ENCODE measurements at places on chromosomes 12 and 14.

- no peak for DNase-seq
- H3K27me3 ChIP-seq: no peaks in the 10 kb centered on the region
- no peak overlapping the region for H3K27ac ChIP-seq
Observed at GRCh38 chr14:38125481-38126037, 82.1 kb upstream of the SSTR1 start.

- H3K4me1 ChIP-seq: no peaks in the 10 kb centered on the region
- H3K27ac ChIP-seq: no peak overlapping the region
- H3K4me3 ChIP-seq: no peak overlapping the region
Observed at GRCh38 chr14:81208489-81208888, 12.3 kb downstream of the GTF2A1 start.

DNA sequence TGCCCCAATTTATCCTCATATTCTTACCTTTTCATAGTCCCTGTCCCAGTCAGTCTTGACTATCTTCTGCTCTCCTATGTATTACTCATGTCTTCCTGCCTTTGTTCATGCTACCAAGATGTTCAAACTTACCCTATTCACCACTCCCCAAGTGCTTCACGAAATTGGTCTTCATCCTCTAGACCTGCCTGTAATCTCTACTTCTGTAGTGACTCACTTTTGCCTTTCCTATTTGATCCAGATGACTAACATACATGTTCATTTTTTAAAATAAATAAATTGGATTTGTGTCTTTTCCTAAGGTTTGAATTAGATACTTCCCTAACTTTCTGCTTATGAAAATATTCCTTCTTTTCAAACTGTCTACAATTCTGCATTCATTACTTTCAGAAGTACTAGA, 107.7 kb upstream of the PPM1H start:
- no peak overlapping the region for H3K4me3 ChIP-seq
- DNase-seq: no peak
- no peaks in the 10 kb centered on the region for H3K36me3 ChIP-seq
- H3K27ac ChIP-seq: no peak overlapping the region

DNA sequence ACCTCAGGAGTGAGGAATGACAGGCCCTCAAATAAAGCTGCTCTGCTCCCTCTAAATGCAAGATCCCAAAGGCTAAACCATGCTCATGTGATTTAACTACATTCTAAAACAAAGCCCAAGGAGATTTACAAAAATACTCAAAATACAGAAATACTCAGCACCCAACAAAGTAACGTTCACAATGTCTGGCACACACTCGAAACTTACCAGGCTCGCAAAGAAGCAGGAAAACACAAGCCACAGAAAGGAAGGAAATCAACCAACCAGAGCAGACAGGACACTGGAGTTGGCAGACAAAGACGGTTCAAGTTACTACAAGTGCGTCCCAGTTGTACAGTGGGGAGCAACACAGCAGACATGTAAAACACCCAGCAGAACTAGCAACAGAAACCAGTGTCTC, 33.4 kb downstream of the STX2 start:
- no peak overlapping the region for H3K4me3 ChIP-seq
- H3K4me1 ChIP-seq: no peaks in the 10 kb centered on the region
- H3K27me3 ChIP-seq: no peaks in the 10 kb centered on the region

- no peaks in the 10 kb centered on the region for H3K4me1 ChIP-seq
- H3K36me3 ChIP-seq: no peaks in the 10 kb centered on the region
- no peaks in the 10 kb centered on the region for H3K27me3 ChIP-seq
- DNase-seq: no peak
Observed at GRCh38 chr14:32817780-32818179, 120.9 kb upstream of the NPAS3 start.

GRCh38 chr12:17204289-17205054, 598.5 kb upstream of the LMO3 start:
- H3K4me1 ChIP-seq: no peaks in the 10 kb centered on the region
- DNase-seq: no peak
- no peak overlapping the region for H3K4me3 ChIP-seq
- H3K27ac ChIP-seq: no peak overlapping the region

DNA sequence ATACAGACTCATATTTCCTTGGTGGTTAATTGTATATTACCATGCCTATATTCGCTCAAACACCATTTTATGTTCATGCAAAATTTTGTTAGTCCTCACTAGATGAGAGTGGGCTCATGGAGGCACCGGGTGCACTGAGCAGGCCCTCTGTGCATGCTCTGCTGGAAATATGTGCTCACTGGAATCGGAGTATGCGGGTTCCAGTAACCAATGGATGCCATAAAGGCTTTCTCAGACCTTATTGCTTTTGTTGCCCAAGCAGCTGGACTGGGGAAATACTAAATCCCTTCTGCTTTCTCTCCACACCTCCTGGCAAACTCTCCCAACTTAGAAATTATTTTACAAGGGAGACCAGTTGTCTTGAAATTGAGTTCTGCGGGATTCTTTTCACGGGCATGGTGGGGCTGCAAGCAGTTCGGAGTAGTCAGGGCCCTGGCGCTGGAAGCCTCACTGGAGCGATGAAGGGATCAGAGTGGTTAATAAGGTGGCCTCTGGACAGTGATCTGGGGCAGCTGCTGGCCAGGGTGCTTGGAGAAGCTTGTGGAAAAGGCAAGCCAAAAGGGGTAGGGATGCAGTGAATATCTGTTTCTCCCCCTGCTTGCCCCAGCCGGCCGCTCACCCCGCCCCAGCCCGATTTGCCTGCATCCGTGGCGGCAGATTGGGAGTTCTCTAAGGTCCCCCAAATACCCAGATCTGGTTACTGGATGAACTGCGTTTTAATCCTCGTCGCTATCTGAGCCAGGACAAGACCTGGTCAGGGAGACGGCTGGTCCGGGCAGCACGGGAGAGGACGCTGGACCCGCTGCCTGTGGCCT, 7.4 kb upstream of the HOXC6 start:
- H3K27ac ChIP-seq: peak overlapping the region; percentile 98
- peak overlapping the region; percentile 78 for H3K4me3 ChIP-seq
- H3K36me3 ChIP-seq: no peaks in the 10 kb centered on the region
- DNase-seq: no peak
- H3K27me3 ChIP-seq: peaks cover 20% of the 10 kb centered on the region
- peaks cover 85% of the 10 kb centered on the region for H3K4me1 ChIP-seq

GRCh38 chr12:51238510-51239334, at the start of gene DAZAP2:
DAZAP2 (plus strand) TSS chr12:51238826; CDS start chr12:51238908, 82 bp downstream.
- H3K27me3 ChIP-seq: no peaks in the 10 kb centered on the region
- peak; percentile 97 for DNase-seq
- peak within 1 kb of the TSS; percentile 92 for H3K4me3 ChIP-seq
- peaks cover 35% of the 10 kb centered on the region for H3K36me3 ChIP-seq

DNA sequence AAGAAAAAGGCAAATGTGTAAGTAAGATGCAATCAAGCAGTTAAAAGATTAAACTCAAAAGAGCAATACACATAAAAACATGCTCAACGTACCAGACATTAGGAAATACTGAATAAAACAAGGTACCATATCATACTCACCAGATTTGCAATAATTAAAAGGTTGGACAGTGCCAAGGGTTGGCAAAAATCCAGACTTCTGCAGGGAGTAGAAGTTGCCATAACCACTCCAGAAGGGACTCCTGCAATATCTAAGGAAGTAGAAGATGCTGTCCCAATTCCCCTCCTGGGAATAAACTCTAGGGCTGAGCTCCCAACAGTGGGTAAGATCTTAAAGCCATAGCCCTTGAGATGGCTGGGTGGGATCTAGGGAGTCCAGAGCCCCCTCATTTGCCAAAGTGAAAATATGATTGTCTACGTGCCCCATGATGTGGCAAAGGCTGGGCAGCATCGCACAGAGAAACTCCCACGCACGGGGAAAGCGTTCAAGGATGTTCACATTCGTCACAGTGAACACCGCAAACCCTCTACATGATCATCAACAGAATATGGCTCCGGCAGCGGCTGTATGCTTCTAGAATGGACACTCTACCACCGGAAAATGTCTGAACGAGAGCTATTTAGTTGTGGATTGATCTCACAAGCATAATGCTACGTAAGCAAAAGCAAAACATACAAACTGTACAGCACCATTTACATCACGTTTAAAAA, 12.3 kb downstream of the KCTD10 start:
- H3K4me1 ChIP-seq: peaks cover 87% of the 10 kb centered on the region
- no peak overlapping the region for H3K4me3 ChIP-seq
- DNase-seq: no peak
- H3K27ac ChIP-seq: peak overlapping the region; percentile 82
- no peaks in the 10 kb centered on the region for H3K27me3 ChIP-seq

DNA sequence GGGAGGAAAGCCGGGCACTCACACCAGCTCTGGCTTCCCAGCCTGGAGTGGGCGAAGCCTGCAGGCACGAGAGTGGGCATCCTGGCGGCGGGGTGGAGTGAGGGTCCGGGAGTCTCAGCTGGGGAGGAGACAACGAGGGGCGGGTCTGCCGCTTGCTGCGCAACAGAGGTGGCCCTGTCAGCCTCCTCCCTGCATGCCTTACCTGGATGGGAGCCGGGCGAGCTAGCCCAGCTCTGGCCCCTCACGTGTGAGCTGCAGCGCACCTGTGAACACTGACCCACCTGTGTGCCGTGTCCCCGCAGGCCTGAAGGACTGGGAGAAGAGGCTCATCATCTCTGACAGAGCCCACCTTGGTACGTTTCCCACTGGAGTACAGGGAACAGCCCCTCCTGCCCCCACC, 13.9 kb upstream of the SIVA1 start:
- no peak overlapping the region for H3K27ac ChIP-seq
- H3K4me1 ChIP-seq: peaks cover 21% of the 10 kb centered on the region

All from suprapubic skin (tissue), 4 donors.